HAP-1 (cell line): ENCODE measurements at places on chromosomes 7 and 10.
A peak's percentile ranks its signal among the peaks of the same experiment; 100 is the strongest.

DNA sequence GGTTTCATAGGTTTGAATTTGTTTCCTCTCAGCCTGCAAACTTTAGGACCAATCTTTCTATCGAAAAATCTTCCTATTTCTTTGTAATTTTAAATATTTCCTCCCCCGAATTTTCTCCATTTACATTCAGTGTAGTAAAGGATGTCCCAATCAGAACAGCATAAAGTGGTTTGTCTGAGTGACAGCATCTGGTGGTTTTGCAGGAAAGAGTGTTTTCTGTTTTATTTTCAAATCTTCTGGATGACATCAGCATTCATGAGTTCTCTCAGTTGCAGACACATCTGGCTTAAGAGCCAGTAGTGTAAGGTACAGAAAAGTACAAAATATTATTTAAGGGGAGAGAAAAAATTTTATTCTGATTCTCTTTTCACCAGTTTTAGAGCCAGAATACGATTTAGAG, 634.8 kb downstream of the PHTF2 start:
- no peak for DNase-seq

- no peak for DNase-seq
Measured at GRCh38 chr10:7362471-7362870, 48.4 kb downstream of the SFMBT2 start.

- DNase-seq: peak; percentile 38
Measured at GRCh38 chr10:100184840-100185239, 989 bp downstream of the ERLIN1 start.

- no peak for DNase-seq
Measured at GRCh38 chr7:130732980-130733930, 752 bp downstream of the KLF14 start.

DNA sequence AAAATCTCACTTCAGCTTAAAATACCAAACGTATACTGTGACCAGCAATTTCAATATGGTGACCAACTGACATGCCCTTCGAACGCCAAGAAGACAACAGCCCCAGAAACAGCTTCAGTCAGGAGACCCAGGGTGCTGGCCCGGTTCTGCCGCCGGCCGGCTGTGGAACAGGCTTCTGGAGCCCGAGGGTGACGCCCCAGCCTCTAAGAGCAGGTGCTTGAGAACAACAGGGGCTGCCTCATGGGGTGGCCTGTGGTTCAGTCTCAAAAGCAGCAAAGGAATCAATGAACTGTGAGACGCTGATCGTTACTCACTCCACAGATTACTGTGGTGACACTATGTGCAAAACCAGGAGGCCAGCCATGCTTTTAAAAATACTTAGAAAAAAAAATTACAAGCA, 17.3 kb downstream of the GPER1 start:
- DNase-seq: no peak

DNA sequence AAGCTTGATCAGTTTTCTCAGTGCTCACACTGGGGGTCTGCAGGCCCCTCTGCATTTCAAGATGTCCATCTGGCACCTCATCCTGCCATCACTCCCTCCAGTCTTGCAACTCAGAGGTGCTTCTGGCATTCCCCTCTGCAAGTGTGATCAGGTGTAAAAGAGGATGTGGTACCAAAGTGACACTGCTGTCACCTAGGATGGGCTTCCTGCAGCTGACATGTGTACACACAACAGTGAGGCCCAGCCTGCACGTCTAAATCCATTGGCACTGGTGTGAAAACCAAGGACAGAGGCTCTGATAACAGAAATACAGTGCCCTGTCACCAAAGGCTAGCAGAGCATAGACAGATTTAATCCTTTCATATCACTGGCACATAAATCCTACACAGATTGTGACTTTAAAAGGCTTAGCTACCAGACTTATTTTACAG, 162.5 kb upstream of the CELF2 start:
- no peak for DNase-seq
